PC-9 (cell line): ENCODE measurements at places on chromosomes 6 and 20. TPM values are rescaled to one million over a fixed set of nuclear protein-coding genes. Genes with fewer than 3 reads are reported as not detected.

- H3K27me3 ChIP-seq, result peaks cover 73% of the 10 kb centered on the region
- H3K27ac ChIP-seq, result no peak overlapping the region
- no peak for DNase-seq
- no peaks in the 10 kb centered on the region for H3K4me1 ChIP-seq
Observed at GRCh38 chr20:61673152-61673847, 392.4 kb downstream of the TAF4 start.

DNA sequence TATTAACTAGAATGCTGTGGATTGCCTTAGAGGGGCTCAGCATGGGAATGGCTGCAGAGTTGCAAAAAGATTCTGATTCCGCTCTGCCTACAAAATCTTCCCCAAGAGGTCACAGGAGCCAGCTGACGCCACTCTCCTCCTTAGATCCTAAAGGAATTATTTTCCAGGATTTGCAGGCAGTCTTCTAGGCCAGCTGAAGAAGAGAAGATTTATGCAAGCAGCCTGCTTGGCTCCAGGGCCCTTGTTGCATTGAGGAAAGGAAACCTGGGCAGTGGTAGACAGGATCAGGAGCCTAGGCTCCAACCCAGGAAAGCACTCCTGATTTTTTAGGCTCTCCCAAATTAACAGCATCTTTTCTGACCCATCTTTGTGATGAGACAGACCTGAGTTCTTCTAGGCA, 245.8 kb downstream of the PKHD1 start:
- no peak overlapping the region for H3K4me3 ChIP-seq
- H3K36me3 ChIP-seq, result no peaks in the 10 kb centered on the region
- no peaks in the 10 kb centered on the region for H3K27me3 ChIP-seq

- 0 out of 2 replicates have a peak, but pooled peaks cover 6% of the 10 kb centered on the region for H3K4me1 ChIP-seq
- 0 out of 2 replicates have a peak, but pooled peaks cover 3% of the 10 kb centered on the region for H3K36me3 ChIP-seq
- H3K27me3 ChIP-seq, result no peaks in the 10 kb centered on the region
Observed at GRCh38 chr20:39045676-39046075, 83.5 kb downstream of the DHX35 start.

DNA sequence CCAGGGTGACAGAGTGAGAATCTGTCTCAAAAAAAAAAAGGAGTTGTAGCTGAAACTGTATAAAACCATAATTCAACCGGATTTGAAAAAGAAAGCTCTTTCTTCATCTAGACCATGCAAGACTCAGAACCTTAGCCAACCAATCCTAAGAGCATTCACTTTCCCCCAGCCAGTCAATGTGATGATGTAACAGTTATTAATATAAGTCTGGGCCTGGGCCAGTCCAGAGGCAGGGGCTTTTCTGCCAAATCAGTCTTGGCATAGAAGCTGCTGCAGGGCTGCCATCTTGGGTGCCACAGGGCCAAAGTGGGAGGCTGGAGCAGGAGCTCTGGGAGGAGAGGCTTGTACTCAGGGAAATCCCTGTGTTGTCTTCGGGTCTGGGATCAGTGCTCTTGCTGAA, 288.4 kb downstream of the CLIC5 start:
- H3K36me3 ChIP-seq, result no peaks in the 10 kb centered on the region
- H3K27ac ChIP-seq, result no peak overlapping the region
- no peaks in the 10 kb centered on the region for H3K4me1 ChIP-seq
- no peak overlapping the region for H3K4me3 ChIP-seq
- no peak for DNase-seq

- no peak overlapping the region for H3K27ac ChIP-seq
- no peaks in the 10 kb centered on the region for H3K27me3 ChIP-seq
- DNase-seq, result no peak
- H3K4me3 ChIP-seq, result no peak overlapping the region
- H3K4me1 ChIP-seq, result no peaks in the 10 kb centered on the region
Observed at GRCh38 chr20:47667531-47668312, 117.6 kb downstream of the SULF2 start.

Gene MAN1A1
- 13.3 and 13.4 TPM in 2 replicates for total RNA-seq

Gene CD2AP
- 48.8 and 55.5 TPM in 2 replicates for total RNA-seq

- no peak overlapping the region for H3K27ac ChIP-seq
- no peaks in the 10 kb centered on the region for H3K36me3 ChIP-seq
- H3K27me3 ChIP-seq, result no peaks in the 10 kb centered on the region
- no peak overlapping the region for H3K4me3 ChIP-seq
- DNase-seq, result no peak
Observed at GRCh38 chr6:106724848-106725247, 95.5 kb downstream of the QRSL1 start.

GRCh38 chr6:34189806-34190503, 44.1 kb upstream of the GRM4 start:
- DNase-seq, result no peak
- H3K4me1 ChIP-seq, result no peaks in the 10 kb centered on the region
- H3K36me3 ChIP-seq, result no peaks in the 10 kb centered on the region
- H3K27ac ChIP-seq, result no peak overlapping the region
- H3K4me3 ChIP-seq, result no peak overlapping the region

GRCh38 chr6:124854338-124854922, 107.8 kb upstream of the RNF217 start:
- no peaks in the 10 kb centered on the region for H3K27me3 ChIP-seq
- no peaks in the 10 kb centered on the region for H3K4me1 ChIP-seq
- DNase-seq, result no peak
- no peaks in the 10 kb centered on the region for H3K36me3 ChIP-seq

GRCh38 chr20:8376940-8377339, 244.9 kb downstream of the PLCB1 start:
- no peaks in the 10 kb centered on the region for H3K4me1 ChIP-seq
- no peak overlapping the region for H3K27ac ChIP-seq
- peaks cover 7% of the 10 kb centered on the region; the same call in 1 of the 2 replicates for H3K27me3 ChIP-seq

DNA sequence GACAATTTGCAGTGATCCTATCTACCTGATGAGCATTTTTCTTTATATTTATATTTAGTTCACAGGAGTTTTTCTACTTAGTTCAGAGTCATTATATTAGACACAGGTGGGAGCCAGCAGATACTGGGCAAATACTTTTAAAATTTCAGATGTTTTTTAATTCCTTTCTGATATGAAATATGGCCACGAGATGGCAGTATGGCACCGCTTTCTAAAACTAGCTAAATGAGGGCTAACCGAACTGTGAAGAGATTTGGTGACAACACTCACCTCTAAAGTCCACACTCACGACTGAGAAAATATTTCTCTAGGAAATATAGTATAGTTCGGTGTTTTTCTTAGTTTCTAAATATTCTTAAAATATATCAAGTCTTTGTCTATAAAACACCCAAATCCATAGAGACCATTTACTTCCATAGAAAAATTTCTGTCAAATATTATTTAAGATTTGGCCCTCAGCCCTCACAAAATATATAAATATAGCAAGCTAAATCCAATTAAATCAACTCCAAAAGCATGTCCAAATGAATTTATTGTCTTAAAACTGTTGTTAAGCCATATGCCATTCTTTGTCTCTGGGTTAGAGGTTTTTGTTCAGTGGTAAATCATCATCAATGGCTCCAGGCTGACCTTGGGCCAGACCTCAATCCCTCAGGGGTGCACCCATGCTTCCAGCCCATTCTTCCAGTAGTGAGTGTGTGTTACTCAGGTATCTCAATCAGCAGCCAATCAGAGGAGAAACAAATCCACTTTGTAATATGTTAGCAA, 63.6 kb downstream of the HUS1B start:
- no peaks in the 10 kb centered on the region for H3K36me3 ChIP-seq
- H3K4me3 ChIP-seq, result no peak overlapping the region
- no peak overlapping the region for H3K27ac ChIP-seq
- no peaks in the 10 kb centered on the region for H3K27me3 ChIP-seq
- DNase-seq, result peak; percentile 31
